Activated naive CD4-positive, alpha-beta T cell treated with anti-CD3 and anti-CD28 coated beads for 36 hours (primary cell): ENCODE measurements at places on chromosomes 6 and 20. TPM values are rescaled to one million over a fixed set of nuclear protein-coding genes. Genes with fewer than 3 reads are reported as not detected.

- DNase-seq = no peak
These were observed 275.3 kb downstream of the NRN1 start for GRCh38 chr6:5731435-5731834.

- no peak for DNase-seq
These were observed 13.2 kb upstream of the EXOC2 start for GRCh38 chr6:706146-706545.

GRCh38 chr20:15319439-15319838 is 982.0 kb upstream of the FLRT3 start:
- no peak for DNase-seq

DNA sequence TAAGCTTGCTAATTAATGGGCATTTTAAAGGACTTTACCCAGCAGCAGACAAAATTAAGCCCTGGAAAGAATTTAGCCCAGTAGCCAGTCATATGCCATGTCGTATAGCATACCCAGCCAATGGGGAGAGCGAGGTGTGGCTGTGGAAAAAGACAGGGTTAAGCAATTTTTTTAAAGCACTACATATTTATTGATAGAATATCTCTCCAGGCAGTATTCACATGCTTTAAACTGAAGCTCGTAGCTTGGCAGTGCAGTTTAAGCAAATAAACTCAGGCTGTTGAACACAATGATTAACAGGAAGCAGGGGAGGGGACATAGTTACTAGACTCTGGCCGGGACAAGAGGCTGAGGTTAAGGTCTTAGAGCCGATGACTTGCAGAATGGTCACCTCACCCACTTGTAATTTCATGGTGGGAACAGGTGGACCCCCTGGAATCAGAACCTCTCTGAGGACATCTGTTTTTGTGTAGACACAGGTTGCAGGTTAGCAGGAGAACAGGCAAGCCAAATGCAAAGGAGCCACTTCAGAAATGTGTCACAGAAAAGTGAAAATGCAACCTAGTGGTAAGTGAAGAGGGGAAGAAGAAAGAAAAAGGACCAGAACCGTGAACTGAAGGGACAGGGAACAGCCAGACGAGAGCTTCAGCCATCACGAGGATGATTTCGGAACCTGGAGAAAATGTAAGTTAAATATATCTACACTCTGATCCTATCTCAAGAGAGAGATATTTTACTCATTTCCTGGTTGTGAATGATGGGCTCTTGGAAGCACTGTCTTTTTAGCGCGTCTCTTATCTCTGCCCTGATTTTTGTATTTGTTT is 7.2 kb downstream of the GCNT2 start:
- DNase-seq = peak; percentile 38

- no peak for DNase-seq
These were observed 144.7 kb upstream of the FBXL4 start for GRCh38 chr6:99092461-99092860.

- no peak for DNase-seq
These were observed 33.8 kb downstream of the TOX2 start for GRCh38 chr20:43948455-43948854.

DNA sequence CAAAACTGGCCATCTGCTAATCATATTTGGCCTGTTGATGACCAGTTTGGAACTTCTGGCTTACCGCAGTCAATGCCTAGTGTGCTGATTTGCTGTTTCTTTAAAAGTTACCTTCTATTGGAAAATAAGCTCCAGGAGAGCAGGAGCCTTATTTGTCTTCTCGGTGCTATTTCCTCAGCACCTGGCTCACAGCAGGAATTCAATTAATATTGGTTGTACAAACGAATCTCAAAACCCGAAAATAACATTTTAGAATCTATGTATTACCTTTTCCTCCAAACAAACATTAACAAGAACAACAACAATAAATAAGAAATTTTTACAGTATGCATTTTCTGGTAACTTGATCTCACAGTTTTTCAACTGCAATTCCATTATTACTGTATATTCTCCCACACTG is 1080.7 kb upstream of the MAP3K7 start:
- no peak for DNase-seq

- no peak for DNase-seq
These were observed 262.8 kb downstream of the FARS2 start for GRCh38 chr6:5524110-5524509.

DNA sequence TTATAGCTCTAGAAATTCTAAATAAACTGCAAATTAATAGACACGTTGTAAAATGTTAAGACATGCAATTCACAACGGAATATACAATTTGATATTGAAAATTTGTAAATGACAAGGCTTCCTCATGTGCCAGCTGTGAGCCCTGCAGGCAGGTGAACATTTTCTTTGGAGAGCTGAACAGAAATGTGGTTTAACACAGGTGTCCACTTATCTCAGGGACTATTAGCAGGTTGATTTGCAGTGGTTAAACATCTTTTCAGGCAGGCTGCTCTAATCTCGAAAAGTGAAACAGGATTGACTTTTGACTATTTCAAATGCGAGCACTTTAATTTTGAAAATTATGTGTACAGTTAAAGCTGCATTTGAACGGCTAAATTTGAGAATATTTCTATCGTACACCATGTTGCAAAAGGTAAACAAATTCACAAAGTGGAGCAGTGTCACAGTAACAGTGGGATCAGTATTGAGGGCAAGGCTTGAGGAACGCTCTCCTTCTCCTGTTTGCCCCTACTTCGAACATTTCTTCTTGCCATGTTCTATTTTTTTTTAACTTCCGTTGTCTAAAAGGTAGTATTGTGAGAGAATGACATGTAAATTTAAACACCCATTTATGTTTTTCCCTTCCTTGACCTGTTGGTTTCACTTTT is 210.8 kb downstream of the CDKAL1 start:
- no peak for DNase-seq

- no peak for DNase-seq
These were observed 910.9 kb upstream of the MAP3K7 start for GRCh38 chr6:91497770-91498169.

GRCh38 chr6:107813555-107814194 is 10.4 kb downstream of the SCML4 start:
- no peak for DNase-seq

Gene TTK
- total RNA-seq = 45.9 TPM
